ENCODE measurements at places on chromosomes 3 and 15. TPM values are rescaled to one million over a fixed set of nuclear protein-coding genes. Genes with fewer than 3 reads are reported as not detected.

- no peak for DNase-seq
Observed at GRCh38 chr3:14125193-14126016, 553 bp downstream of the TMEM43 start.

DNA sequence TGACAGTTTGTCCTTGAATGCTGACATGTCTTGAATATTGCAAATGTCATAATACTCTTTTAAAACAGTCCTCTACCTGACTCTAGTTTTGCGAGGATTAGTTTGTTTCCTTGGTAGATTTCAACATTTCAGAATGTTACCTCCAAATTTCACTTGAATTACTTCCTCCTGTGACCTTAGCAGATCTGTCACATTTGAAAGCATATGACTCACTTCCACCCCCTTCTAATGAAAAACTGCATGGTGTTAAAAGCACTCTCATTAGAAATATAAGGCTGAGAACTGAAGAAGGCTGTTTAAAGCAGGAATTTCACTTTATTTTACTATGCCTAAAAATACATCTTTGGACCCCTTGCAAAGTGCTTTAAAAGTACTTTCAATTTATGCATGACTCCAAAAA, 598.7 kb upstream of the TGFBR2 start:
- no peak for DNase-seq

DNA sequence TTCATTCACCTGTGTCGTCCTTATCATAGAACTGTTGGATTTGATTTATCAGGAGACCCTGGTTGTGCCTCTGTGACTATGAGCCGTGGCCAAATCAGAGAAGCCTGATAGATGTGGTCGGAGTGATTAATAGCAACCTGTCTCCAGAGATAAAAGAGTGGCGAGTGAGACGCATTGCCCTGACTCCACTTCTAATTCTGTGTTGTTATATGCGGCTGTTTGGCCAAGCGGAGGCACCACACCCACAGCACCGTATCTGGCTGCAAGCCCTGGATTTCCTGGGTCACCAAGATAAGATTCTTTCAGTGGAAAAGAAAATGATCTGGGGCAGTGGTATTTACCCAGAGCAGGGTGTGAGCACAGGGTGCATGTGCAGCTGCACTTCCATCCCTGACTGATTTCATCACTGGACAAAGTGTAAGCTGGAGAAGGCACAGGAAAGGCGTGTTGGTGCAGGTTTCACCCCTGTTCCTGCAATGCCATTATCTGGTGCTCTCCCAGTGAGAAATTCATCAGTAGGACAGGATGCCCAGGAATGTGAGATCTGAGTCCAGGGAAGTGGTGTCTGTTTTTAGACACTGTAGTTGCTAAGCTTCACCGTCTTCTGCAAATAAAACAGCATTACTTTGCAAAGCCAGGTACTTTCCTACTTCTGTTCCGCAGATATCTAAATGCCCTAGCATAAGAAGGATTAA, 84.6 kb downstream of the CD47 start:
- DNase-seq = no peak

DNA sequence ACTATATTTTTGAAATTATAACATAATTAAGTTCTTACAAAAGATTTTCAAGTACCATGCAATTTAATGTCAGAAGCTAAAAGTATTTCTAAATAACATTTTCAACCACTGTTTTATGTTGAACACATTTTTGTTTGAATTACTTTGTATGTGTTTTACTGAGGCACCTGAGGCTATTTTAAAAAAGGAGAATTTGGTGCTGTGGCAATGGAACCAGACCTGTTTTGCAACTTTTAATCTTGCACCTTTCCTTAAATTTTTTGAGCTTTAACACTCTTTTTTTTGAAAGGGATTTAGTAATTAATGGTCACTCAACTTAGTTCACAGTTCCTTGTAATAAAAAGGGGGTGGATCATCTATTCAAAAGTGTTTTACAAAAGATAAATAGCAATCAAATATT, 561.6 kb downstream of the ZBBX start:
- DNase-seq = no peak

GRCh38 chr3:10737785-10738184, 78.2 kb upstream of the SLC6A11 start:
- no peak for DNase-seq

DNA sequence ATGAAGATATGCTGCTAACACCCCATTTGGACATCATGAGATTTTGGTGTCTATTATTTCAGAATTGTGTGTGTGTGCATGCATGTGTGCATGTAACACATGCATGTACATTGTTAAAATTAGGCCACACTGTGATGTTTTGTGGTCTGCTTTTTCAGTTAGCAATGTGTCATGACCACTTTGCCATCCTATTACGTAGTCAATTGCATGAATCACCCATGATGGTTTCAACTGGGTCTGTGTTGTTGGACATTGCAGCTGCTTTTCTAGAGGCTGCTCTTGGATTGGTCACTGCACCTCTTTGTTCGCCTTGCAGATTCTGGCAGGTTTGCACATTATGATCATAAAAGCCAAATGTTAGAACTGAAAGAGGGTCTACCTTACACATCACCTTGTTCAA, 101.0 kb upstream of the THBS1 start:
- DNase-seq = no peak

DNA sequence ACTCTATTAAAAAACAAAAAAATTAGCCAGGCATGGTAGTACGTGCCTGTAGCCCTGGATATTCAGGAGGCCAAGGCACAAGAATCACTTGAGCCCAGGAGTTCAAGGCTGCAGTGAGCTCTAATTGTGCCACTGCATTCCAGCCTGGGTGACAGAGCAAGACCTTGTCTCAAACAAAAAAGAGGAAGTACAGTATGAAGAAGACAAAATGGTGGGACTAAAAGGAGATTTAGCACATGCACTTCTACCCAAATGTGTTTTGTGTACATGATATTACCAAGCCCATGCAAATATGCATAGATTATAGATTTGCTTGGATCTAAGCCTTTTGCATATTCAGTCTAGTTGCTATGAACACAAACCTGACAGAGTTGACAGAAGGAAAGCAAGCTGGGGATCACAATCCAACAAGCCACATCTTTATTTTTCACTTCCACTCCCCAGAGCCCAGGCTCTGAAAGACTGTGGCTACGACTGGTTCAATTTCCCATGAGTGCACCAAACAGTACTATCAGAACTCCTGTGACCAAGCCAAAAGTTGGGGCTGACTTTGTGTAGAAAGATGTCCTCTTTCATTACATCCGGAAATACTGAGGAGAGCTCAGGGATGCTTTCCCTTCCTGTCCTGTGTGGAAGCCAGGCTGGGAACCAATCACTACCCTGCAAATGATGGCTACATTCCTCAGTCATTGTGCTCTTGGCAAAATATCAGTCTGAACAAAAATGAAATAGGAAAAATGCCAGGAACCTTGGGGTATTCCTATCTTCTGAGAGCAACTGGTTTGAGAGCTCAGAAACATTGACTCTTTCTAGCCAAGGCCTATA, 49.4 kb downstream of the TGM4 start:
- DNase-seq = no peak

- DNase-seq = no peak
Observed at GRCh38 chr15:35038626-35039451, 46.3 kb downstream of the NANOGP8 start.

GRCh38 chr15:75966073-75966472, 46.2 kb downstream of the NRG4 start:
- no peak for DNase-seq

DNA sequence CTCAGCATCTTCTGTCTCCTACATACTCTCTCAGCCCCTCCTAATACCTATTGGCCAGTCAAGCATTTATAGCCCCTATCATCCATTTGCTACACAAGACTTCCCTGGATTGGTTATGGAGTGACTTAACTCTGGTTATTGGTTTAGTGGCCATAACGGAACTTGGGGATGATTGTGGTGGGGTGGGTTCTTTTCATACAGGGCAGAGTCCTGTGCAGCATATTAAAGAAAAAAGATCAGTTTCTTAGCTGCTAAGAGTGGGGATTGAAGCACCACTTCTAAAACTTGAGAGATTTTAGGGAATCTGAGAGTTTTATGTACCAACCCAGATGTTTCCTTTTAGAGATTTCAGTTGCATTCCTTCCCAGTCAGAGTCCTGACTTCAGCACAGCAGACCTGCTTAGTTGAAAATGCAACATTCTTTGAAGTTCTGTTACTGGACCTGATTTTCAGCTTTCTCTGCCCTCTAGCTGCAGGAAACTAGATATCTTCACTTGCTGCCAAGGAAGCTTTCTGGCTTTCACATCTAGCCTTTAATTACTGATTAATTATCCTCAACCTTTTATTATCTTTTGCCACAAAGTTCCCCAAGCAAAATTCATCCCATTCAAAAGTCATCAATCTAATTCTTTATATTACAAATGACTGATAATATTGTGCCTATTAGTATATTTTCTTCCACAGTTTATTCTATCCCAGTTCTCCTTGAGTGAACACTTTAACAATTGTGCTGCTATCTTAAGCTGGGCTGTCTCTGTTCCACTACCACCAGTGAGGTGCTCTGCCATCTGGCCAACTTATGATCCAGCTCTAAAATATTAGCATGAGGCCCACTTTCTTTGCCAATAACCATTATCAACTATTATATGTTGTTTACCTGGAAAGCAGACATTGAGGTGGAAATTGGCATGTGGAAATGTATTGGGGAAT, 906.0 kb upstream of the ALCAM start:
- peak; percentile 58 for DNase-seq

DNA sequence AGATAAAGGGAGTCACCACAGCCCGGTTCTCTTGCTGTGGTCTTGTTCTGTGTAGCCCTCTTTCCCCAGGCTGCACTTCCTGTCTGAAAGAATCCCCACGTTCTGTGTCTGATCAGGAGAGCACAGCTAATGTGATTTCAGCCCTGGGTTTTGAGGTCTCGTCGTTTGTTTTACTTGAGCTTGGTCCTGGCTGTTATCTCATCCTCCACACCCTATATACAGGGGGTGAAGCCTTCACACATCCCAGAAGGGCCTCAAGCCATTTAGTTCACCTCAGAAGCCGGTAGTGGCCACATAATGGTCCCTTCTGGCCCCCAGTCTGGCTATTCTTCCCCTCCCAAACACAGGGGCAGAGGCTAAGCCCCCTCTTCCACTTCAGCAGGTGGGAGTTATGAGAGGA, 115.6 kb downstream of the PDE8A start:
- DNase-seq = no peak

- no peak for DNase-seq
Observed at GRCh38 chr15:96693990-96694517, 363.6 kb downstream of the NR2F2 start.

The AQP9 gene
- total RNA-seq = 22.1 TPM

The GOLGA6D gene
- total RNA-seq = not detected
